ENCODE measurements at places on chromosomes 16 and 17.

DNA sequence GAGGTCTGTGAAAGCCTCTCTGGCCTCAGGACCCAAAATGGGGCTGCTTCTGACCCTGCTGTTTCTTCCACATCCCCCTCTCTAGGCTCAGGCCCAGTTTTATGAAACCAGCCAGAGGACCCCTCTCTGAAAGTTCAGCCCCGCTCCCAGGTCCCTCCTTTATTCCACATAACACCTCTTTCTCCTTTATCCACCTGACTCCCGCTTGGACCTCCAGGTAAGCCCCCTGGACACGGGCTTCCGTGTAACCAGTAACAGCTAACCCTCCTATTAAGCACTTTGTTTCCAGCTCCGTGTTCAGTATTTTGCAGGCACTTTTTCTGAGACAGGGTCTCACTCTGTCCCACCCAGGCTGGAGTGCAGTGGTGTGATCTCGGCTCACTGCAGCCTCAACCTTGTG is 37.4 kb downstream of the PSME3IP1 start:
- DNase-seq, result no peak

DNA sequence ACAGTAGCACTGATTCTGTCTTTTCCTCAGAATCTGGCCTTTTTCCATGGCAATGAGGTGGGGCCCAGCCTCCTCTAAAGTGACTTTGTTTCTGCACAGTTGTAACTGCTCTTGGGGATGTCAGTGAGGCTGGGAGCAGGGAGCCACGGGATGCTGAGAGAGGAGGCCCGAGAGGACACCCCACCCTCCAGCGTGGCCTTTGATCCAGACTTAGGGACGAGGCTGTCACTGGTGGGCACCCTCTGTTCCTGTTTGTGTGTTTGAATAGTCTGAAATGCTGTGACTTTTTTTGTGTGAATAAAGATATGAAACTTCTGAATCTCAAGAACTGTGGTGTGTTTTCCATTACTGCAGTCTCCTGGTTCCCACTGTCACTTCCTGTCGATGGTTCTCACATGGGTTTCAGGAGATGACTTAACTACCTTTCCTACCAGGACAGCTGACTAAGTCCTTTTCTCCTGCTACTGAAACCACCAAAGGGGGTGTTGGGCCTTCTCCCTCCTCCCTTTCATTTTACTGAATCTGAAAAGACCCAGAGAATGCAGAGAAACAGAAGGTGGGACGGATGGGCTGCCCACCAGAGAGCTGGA is 18.6 kb downstream of the KCTD2 start:
- no peak for DNase-seq

- DNase-seq, result no peak
These were observed 19.5 kb downstream of the TRAF4 start for GRCh38 chr17:28763137-28763799.

DNA sequence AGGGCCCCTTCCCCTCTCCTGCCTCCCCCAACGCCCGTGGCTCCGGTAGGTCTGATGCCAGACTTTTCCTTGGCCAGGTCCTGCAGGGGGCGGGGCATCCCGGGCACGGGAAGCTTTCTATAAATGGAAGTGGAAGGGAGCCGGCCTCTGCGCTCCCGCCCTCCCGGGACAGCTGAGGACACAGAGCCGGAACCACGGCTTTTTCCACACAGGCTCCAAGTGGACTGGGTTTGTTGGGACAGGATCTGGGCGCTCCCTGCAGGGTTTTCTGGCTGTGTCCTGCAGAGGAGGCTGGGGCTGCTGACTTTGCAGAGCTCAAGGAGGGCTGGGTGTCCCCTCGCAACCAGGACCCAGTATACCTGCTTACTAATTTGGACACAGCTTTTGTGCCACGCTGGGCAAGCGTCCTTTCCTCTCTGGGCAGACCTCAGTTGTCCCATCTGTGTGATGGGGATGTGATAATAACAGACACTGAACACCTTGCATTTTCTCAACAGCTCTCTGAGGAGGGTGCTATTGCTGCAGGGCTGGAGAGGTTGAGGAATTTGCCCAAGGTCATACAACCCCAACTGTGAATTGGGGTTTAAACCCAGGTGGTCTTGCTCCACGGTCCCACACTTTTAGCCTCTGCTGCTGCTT is 1.8 kb downstream of the TNS4 start:
- DNase-seq, result no peak

DNA sequence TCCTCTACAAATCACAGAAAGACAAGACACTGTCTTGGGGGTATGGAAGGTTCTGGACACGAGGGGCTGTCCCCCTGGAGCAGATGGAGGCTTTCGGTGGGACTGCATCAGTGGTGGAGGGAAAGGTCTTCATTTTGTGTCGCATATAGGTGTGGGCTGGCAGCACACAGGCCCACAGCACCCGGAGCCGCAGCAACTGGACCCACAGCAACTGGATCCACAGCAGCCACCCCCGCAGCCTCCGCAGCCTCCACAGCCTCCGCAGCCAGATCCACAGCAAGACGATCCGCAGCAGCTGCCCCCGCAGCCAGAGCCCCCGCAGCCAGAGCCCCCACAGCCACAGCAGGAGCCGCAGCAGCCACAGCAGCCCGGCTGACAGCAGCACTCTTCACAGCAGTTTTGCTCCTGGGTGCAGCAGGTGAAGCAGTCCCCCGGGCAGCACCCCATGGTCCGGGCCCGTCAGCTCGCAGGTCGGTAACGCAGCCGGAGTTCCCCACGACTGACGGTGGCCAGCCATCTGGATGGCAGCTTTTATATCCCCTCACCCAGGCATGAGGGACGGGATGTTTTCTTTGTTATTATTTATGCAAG is at the start of gene KRTAP17-1:
Gene KRTAP17-1, minus strand, starts transcription at position 507 of the 591 bp plus-strand sequence. Its CDS starts 60 bp downstream, at position 447.
- DNase-seq, result no peak

- no peak for DNase-seq
These were observed 32.9 kb downstream of the SMYD4 start for GRCh38 chr17:1796800-1797199.

DNA sequence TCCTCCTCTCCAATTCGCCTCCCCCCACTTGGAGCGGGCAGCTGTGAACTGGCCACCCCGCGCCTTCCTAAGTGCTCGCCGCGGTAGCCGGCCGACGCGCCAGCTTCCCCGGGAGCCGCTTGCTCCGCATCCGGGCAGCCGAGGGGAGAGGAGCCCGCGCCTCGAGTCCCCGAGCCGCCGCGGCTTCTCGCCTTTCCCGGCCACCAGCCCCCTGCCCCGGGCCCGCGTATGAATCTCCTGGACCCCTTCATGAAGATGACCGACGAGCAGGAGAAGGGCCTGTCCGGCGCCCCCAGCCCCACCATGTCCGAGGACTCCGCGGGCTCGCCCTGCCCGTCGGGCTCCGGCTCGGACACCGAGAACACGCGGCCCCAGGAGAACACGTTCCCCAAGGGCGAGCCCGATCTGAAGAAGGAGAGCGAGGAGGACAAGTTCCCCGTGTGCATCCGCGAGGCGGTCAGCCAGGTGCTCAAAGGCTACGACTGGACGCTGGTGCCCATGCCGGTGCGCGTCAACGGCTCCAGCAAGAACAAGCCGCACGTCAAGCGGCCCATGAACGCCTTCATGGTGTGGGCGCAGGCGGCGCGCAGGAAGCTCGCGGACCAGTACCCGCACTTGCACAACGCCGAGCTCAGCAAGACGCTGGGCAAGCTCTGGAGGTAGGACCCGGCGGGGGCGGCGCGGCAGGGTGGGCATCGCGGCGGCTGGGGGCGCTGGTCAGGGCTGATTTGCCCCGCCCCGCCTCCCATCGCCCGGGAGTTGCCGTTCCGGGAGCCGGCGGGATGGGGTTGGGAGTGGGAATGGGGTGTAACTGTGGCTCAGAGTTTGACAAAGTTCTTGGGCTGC is 567 bp downstream of the SOX9 start:
- no peak for DNase-seq

- DNase-seq, result no peak
These were observed 240.0 kb upstream of the ZFHX3 start for GRCh38 chr16:73287859-73288405.

DNA sequence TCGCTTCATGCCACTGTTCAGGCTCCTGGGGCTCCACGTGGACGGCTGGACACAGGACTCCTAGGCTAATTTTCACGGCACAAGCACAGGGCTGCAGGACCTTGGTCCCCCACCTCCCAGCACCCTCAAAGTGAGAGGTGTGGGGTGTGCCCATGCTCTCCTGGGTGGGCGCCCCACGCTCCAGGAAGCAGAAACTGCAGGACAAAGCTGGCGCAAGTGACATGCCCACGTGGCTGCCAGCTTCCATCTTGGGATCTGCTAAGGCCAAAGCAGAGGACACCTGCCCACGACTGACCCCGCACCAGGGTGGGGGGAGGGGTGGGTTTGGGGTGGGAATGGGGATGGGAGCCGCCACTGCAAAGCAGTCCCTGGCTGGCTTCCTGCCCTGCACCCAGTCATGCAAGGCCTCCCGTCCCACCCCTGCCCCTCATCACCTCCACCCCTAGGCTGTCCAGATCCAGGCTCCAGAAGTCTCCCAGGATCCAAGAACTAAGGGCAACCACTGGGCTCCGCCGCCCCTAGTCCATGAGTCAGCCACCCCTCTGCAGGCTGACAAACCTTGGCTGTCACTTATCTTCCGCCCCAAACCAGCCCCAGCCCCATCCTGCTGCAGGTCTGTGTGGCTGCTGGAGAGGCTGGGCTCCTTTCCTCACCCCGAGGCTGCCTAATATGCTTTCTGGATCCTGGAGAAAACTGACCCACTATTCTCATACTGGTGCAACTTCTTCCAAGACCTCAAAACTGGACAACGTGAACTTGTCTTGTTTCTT is 11.1 kb downstream of the USP6 start:
- no peak for DNase-seq

GRCh38 chr16:67548265-67549126 is 13.8 kb upstream of the CTCF start:
- DNase-seq, result no peak

DNA sequence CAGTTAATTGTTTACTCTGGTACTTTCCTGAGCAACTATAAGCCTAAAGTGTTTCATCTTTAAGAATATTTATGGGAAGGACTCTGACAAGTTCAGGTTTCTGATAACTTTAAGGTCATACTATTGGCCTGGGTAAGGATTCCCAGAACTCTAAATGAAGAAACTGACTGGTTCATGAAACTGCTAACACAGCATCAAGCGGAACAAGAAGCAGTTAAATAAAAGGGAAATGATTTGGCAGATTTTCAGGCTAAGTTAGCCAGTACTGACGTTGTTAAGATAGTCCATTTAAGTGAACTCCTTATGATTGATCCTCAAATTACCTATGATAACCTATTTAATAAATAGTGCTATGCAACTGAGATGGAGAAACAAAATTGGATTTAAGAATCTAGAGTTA is 101.6 kb upstream of the CES5A start:
- no peak for DNase-seq

DNA sequence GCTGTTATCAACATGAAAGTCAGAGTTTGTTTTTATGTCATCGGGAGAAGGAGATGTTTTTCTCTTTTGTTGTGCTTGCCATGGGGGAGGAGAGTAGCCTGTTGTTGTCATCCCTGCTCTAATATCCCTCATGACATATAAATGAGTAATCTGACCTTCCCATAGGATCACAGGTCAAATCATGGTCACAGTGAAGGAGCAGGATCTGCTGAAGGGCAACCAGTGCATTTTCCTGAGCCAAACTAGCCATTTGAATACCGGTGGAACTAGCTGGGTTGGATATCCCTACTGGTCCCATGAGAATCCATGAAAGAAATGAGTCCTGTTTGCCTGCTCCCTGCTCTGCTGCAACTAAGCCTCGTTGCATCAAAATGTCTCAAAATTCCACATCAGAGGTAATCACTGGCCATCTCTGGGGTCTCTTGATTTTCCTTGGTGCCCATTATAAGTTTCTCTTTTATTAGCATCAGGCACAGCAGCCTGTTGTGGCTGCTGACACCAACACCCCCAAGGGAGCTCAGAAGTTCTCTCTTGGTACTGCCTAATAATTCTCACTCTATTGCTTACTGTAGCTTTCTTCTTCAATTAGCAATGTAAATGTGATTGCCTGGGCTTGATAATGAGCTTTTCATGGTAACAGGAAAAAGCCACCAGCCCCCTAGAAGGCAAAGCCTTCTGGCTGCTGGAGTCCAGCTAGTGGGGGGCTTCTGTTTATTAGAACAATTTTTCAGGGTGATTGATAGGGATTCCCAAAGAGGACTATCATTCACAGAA is 211.4 kb upstream of the ERCC4 start:
- DNase-seq, result no peak

GRCh38 chr17:28514561-28515002 is 8.4 kb downstream of the FOXN1 start:
- no peak for DNase-seq

GRCh38 chr16:30350134-30350871 is 4.8 kb downstream of the CD2BP2 start:
- no peak for DNase-seq

GRCh38 chr16:85072947-85073346 is 39.3 kb downstream of the CIBAR2 start:
- DNase-seq, result no peak

DNA sequence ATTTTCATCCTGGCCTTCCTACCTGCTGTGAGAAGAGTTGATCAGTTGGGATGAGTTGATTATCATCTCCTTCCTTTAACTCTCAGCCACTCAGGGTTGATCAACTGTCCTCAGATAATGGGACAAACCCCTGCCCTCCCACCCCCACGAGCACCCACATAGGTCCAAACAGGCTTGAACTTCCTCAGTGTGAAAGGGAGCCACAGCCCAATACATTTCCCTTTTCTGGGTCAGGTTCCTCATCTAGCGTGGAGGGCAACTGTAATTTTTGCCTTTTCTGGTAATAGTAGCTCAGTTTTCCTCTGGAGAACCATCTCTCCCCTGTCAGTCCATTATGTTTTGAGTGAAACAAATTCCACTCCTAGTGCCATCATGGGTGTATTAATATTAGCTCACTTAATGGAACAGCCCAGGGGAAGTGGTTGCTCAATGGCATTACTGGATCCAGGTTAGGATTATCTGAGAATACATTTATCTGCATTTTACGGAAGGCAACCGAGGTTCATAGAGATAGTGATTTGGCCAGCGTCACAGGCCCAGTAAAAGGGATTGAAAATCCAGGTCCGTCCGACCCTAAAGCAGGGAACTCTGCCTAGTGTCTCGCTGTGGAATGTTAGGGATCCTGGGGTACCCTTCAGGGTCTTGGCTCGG is 476 bp upstream of the LPCAT2 start:
- DNase-seq, result no peak

All from activated T-cell treated with anti-CD3 and anti-CD28 coated beads for 48 hours (primary cell).